Left ventricle myocardium superior (tissue), 1 donor: ENCODE measurements at places on chromosomes 7 and 10. TPM values are rescaled to one million over a fixed set of nuclear protein-coding genes. Genes with fewer than 3 reads are reported as not detected.

SNCG gene
- 21.2 TPM for total RNA-seq

ALKBH4 gene
- total RNA-seq, result 4.5 TPM

PILRA gene
- 3.2 TPM for total RNA-seq

ANXA8 gene
- 3.0 TPM for total RNA-seq

FXYD4 gene
- not detected for total RNA-seq
